ENCODE measurements at places on chromosomes 3 and 15.

GRCh38 chr3:114060906-114061655 is 4.5 kb downstream of the QTRT2 start:
- no peak for DNase-seq

GRCh38 chr3:183278479-183279088 is 25.5 kb downstream of the B3GNT5 start:
- DNase-seq = no peak

- no peak for DNase-seq
Observed at GRCh38 chr3:35408882-35409281, 230.4 kb upstream of the ARPP21 start.

DNA sequence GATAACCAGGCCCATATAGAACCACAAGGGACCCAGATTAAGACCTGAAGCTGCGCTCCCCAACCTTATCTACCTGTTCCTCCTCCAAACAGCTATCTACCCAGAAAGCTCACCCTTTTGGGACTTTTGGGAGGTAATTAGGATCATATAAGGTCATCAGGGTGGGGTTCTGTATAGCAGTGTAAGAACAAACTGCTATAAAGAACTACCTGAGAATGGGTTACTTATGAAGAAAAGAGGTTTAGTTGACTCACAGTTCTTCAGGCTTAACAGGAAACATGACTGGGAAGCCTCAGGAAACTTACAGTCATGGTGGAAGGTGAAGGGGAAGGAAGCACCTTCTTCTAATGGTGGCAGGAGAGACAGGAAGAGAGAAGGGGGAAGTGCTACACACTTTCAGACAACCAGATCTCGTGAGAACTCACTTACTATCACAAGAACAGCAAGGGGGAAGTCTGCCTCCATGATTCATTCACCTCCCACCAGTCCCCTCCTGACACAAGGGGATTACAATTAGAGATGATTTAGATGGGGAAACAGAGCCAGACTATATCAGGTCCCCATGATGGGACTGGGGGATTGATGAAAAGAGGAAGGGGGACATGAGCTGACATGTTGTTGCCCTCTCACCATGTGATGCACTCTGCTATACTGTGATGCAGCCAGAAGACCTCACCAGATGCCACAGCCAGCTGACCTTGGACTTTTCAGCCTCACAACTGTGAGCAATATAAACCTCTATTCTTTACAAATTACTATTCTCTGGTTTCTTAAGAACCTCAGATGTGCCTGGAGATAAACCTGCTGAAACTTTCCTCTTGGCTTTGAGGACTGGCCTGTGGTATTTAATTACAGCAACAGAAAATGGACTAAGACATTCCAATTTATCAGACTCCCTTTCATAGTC is 15.3 kb upstream of the FMN1 start:
- DNase-seq = no peak

DNA sequence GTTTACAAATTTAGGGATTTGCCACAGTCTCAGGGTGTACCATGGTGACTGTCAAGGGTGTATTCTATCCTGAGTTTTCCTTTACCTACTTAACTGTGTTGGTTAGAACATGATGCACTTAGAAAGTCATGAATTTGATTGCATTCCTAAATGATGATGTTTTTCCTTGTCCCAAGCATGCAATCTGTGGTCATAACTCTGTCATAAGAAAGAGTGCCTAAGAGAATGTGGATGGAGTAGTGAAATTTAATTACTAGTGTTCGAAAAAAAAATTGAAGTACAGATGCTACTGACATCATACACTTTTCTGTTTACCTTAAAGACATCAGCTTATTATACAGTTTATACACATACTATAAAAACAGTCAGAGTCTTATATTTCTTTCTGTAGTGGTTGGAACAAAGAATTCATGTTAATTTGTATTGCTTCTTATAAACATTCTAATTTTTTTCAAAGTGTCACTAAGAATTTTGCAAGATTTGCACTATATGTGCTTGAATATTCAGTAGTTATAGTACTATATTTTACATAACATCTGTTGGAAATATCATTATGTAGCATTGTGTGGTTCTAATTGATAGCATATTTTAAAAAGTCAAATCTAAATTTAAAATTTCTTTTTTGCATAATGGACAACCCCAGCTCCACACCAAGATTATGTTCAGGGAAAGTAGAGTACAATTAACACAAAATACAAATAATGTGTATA is 231.3 kb upstream of the KCNMB2 start:
- no peak for DNase-seq

DNA sequence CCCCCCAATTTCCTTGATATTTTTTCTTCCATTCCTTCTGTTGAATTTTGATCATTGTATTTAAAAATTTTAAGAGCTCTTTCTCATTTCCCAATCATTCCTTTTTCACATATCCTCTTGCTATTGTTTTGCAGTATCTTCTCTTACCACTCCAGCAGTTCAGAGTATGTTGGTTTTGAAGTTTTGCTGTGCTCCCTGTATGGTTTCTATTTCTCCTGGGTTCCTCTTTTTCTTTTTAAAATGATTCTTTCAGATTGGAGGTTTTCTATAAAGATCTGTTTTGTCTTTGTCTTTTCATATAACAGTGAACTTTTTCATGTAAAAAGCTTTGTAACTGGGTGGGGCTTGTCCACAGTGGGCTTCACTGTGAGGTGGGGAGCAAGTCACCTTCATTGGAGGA is 12.8 kb downstream of the USP3 start:
- DNase-seq = no peak

GRCh38 chr3:195150181-195151118 is 120.5 kb downstream of the XXYLT1 start:
- peak; percentile 8 for DNase-seq

DNA sequence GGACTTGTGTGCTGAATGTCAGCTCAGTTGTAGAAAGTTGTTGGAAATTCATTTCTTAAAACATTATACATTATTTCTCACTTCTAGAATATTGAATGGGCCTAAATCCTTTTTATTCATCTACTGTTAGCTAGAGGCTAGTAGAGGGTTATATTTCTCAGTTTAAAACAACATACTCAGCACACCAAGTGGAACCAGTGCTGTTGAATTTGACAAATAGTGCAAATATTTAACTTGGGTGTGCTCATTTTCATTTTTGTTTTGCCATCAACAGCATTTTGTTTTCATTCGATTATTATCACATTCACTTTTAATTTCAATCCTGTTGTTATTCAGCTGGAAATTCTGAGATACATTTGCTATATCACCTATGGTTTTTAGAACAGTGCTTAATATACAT is 269.4 kb upstream of the PEX5L start:
- DNase-seq = no peak

DNA sequence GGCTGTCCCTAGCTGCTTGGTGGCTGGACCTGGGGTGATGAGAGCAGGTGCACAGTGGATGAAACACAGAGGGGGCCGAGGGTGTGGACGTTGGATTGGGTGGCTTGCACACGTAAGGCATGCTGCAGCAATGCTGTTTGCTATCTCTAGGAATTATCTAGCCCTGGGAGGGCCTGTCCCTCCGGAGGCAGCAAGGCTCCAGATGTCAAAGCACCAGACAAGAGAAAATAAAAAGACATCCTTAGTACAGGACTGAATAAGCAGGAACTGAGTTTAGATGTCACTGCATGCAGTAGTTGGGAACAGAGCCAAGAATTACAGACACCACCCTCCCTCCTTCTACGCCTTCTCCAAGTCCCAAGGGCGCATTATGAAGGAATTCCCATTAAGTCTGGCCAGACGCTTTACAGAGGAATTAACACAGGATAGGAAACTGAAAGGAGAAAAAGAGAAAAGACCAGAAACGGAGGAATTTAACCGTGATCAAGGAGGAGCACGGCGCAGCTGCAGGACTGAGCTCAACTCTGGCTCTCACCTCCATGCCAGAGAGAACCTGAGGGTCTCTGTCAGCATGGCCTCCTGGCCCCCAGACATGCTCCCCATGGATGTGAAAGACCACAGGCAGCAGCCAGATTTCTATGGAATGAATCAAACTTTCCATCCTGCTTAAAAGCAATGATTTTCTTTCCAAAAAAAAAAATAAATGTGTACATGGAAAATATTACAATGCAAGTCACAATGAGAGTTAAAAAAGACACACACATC is 13.8 kb downstream of the ATP10A start:
- peak; percentile 22 for DNase-seq

GRCh38 chr3:128971421-128972100 is 22.3 kb downstream of the CFAP92 start:
- no peak for DNase-seq

DNA sequence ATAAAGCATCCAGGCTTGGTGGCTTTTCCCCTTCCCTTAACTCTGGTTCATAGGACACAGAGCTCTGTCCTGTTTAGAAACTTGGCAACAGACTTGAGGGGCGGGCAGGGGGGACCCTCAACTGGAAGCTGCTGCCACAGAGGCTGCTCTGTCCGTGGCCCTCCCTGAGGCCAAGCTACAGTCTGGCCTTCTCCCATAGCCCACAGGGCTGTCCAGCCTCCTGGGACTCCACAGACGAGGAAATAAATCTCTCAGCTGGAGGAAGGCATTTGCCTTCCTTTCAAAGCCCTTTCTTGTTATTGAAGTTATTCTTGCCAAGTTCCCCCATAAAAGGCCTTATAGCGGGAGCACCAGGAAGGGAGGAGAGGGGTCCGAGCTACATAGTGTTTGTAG is 248.8 kb upstream of the TPM1 start:
- no peak for DNase-seq

- peak; percentile 33 for DNase-seq
Observed at GRCh38 chr3:49872801-49873281, 3.1 kb upstream of the CAMKV start.

- no peak for DNase-seq
Observed at GRCh38 chr15:58741032-58741431, 8.5 kb downstream of the ADAM10 start.

DNA sequence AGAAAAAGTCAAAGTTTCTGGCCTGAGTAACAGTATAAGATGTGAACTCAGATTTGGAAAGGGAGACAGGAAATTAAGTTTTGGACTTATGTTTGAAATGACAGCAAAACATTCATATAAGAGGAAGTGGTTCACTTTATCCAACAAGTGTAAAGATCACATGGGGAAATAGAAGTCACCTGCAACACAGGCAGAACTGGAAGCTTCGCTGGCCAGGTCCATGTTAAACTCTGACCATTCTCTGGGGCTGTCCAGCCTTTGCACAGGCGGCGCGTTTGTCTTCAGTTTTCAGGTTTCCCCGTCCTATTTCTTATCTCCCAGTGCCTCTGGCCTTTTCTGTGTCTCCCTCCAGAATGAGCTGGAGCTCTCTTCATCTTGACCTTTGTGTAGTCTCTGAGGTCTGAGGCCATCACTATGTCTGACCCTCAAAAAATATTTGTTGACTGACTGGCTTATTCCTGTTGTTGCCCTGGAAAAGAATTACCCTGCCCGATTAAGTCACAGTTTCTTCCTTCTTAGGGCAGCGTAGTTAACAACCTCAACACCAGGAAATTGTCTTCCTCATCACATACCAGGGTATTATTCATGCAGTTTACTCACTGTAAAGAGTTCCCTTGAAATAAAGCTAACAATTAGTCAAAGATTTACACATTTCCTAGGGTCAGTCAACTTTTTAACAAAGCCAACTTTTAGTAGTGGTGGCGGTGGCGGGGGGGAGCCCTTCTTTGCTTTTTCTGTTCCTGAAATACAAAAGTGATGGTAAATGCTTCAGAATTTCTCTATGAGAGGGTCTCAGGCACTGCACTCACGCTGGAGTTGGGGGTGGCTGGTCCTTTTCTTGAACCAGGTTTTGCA is 959 bp upstream of the RASA2 start:
- DNase-seq = peak; percentile 20

GRCh38 chr3:8532251-8532871 is 30.7 kb downstream of the LMCD1 start:
- no peak for DNase-seq

DNA sequence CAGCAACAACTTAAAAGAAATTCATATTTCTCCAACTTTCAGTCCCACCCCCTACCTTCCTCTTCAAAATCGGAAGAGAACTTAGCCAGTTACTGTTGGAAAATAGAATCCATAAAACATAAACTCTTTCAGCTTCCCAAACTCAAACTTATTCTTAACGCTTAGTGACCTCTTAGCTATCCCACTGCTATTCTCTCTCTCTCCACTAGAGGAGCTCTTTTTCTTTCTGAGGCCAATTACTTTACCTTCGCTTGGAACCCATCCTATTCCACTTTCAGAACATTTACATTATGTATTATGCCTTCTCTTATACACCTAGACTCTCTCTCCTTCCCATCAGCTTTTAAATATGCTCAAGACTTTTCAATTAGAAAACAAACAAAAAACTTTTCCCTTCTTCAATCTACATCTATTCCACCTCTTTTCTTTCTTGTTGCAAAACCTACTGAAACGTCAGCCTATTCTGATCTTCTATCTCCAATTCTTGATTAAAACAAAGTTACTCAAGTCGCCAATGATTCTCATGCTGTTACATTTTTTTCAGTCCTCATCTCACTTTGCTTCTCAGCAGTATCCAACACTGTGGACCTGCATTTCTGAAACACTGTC is 13.4 kb upstream of the GHSR start:
- no peak for DNase-seq

DNA sequence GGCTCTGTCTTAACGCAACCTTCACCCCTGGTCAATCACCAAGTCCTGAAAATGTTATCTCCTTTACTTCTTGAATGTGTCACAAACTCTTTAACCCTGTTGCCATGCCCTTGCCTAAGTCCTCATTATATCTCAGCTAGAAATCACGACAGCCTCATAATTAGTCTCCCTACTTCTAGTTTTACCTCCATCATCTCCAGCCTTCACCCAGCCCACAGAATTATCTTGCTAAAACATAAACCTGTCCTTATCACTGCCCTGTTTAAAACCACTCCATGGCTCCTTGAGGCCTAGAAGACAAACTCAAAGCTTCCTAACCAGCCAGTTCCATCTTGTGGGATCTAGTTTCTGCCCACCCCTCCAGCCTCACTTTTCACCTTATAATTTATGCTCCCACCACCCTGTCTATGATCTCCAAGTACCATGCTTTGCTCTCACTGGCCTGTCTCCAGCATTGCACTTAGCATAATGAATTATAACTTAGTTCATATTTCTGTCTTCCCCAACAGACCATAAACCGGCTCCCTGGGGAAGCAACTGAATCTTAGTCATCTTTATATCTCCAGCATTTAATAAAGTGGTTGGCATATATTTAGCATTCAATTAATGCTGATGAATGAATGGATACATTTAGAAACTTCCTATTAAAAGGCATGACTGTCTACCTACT is 39.2 kb downstream of the GPR176 start:
- no peak for DNase-seq

- DNase-seq = no peak
Observed at GRCh38 chr3:162704238-162704637, 1207.6 kb downstream of the OTOL1 start.

GRCh38 chr3:117692416-117692995 is 982.9 kb downstream of the TUSC7 start:
- no peak for DNase-seq

Measured in activated naive CD4-positive, alpha-beta T cell treated with Interleukin-2 at 50 U/mL for 16 hours (primary cell).